Stimulated activated CD4-positive, alpha-beta T cell treated with anti-CD3 and anti-CD28 coated beads, Interleukin-15, amount 100 ng/mL, for 1 hour (primary cell): ENCODE measurements at places on chromosomes 13 and 19.

- DNase-seq, result no peak
Measured at GRCh38 chr13:26372747-26373146, 118.8 kb downstream of the CDK8 start.

DNA sequence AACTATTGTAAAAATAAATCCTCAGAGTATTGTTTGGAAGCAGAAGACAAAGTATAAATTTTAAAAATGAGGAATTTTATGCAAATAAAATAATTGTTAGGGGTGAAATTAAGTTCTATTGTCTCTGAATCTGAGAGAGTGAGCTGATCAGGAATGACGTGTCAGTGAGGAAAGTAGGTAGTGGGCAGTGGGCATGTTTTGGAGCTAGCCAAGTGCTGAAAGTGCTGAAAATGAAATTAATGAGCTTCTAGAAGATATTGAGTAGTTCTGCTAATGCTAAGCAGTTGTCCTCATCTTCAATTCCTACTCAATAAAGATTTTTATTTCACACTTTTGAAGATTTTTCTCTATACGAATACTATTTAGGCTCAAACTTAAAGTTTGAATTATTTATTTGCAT is 1167.8 kb upstream of the PCDH20 start:
- no peak for DNase-seq

- DNase-seq, result no peak
Measured at GRCh38 chr13:113058988-113059850, 46.4 kb upstream of the F7 start.

DNA sequence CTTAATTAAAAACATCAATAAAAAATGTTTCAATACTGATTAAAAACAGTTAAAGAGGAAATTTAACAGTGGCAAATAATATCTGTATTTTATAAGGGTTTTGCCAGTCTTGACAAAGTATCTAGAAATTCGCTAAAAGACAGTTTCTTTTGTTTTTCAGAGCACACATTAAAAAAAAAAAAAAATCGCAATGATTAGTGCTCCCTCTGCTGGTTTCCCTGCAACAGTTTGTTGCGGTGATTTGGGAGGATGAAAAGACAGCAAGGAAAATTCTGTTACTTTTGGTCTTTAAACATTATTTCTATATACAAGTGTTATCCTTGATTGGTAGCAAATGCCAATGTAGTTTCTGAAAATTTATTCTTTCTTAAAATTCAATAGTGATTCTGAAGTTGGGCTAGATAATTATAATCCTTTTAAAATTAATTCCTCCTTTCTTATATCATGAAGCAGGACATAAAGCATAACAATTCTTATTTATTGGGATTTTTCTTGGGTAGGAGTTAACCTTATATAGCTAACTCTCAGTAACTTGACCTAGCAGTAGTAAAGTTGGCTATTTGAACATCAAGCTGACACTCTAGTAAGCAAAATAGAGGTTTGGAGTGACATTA is 23.1 kb upstream of the SPRY2 start:
- DNase-seq, result no peak

- DNase-seq, result no peak
Measured at GRCh38 chr13:35964011-35964862, 166.9 kb downstream of the DCLK1 start.

DNA sequence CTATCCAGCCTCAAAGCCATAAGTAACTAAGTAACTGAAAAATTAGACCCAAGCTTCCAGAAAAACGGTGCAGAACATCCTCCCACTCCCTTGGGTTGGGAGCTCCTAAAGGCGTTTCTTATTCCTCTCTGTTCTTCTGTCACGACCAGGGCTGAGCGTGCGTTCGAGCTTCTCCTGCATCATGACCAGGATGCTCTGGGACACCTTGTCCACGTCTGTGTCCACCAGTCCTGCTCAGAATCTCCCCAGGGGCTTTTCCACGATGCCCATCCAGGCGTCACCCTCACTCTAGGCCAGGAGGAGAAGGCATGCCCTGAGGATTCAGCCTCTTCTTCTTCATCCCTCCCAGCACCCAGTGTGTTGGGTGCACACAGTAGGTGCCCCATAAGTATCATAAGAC is 37.8 kb upstream of the GAS6 start:
- no peak for DNase-seq

DNA sequence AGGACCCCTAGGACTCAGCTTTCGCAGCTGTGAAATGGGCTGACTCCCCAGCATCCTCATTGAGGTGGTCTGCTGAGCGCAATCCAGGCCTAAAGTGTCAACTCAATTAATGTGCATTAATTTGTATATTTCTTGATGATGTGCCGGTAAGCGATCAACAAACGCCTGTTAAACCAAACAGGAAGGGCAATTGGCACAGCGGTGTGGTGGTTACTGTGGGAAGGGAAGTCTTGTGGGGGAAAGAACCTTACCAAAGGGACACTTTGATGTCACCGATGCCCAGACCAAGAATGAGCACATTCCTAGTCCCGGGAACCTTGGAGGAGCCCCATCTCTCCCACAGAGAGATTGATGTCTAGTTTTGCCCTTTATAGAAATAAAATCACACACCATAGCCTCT is 1.6 kb downstream of the JAK3 start:
- no peak for DNase-seq

- no peak for DNase-seq
Measured at GRCh38 chr19:57068921-57069697, 50.7 kb upstream of the USP29 start.

- no peak for DNase-seq
Measured at GRCh38 chr13:65710514-65710913, 1519.6 kb downstream of the PCDH9 start.
